ENCODE measurements at places on chromosomes 16 and 17.

GRCh38 chr17:57699751-57700219 lies 45.3 kb downstream of the CCDC182 start:
- DNase-seq: no peak

DNA sequence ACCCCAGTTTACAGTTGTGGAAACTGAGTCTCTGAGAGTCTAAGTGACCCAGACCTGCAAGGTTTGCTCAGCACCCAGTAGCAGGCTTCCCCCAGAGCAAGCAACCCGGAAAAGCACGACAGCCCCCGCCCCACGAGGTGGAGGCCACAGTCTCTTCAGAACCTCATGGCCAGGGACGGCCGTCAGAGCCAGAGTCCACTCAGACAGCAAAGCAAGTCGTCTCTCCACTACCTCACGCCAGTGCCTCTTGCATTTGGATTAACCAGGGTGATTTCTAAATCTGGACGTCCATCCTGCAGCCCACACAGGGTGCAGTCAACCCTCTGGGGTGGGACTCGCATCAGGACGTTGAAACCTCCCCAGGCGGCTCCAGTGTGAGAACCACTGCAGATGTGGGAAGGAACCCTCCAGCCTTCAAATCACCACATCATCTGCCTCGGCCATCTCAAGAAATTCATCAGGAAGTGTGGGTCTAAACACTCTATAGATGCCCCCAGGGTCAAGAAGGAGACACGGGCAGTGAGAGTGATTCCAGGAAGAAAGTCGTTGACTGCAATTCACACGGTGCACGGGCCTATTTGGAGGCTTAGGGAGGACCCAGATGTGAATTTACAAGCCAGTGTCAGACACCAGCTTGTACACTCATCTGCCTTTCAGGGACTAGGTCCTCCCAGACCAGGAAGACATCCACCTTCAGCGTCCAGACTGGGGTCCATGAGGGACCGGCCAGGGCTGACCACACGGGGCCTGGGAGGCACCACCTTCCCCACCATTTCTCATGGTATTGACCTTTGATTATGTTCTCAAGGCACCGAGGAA lies 20.2 kb upstream of the RBFOX3 start:
- peak; percentile 26 for DNase-seq

GRCh38 chr16:27639561-27640276 lies 89.8 kb downstream of the KATNIP start:
- no peak for DNase-seq

DNA sequence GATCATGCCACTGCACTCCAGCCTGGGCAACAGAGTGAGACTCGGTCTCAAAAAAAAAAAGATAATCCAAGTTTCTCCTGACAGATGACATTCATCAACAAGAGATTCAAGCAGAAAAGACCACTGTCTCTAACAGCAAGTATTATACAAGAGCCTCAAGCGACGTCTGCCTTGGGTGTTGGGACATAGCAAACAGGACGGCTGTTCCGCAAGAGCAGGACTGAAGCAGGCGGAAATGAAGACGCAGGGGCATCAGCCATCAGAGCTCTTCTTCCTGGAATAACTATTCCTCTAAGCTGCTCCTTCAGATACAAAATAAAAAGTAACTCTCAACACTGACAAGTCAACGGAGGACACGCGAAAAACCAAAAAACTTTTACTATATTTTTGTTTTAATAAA lies 54.0 kb downstream of the ANKRD11 start:
- no peak for DNase-seq

All from activated CD8-positive, alpha-beta memory T cell treated with anti-CD3 and anti-CD28 coated beads for 24 hours (primary cell).